ENCODE measurements at places on chromosomes 11 and 22.

- no peak for DNase-seq
Observed at GRCh38 chr11:44305470-44306051, 4.4 kb downstream of the ALX4 start.

- DNase-seq, result no peak
Observed at GRCh38 chr22:50165436-50166123, 5.0 kb upstream of the PANX2 start.

GRCh38 chr22:35053060-35053835 lies 12.7 kb upstream of the ISX start:
- DNase-seq, result no peak

- no peak for DNase-seq
Observed at GRCh38 chr22:40279017-40279416, 67.3 kb upstream of the ADSL start.

DNA sequence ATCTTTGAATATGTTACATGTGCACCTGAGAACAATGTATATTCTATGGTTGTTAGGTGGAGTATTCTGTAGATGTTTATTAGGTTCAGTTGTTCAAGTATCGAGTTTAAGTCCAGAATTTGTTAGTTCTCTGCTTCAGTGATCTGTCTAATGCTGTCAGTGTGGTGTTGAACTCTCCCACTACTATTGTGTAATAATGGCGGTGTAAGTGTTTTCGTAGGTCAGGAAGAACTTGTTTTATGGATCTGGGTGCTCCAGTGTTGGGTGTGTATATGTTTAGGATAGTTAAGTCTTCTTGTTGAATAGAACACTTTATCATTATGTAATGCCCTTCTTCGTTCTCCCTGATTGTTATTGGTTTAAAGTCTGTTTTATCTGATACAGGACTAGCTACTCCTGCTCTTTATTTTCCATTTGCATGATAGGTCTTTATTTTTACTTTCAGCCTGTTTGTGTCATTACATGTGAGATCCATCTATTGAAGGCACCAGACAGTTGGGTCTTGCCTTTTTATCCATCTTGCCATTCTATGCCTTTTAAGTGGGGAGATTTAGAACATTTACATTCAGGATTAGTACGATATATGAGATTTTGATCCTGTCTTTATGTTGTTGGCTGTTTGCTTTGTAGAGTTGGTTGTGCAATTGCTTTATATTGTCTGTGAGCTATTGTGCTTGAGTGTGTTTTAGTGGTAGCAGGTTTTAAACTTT lies 121.6 kb downstream of the DDX10 start:
- DNase-seq, result no peak

GRCh38 chr11:96303064-96303463 lies 39.9 kb downstream of the MAML2 start:
- no peak for DNase-seq

DNA sequence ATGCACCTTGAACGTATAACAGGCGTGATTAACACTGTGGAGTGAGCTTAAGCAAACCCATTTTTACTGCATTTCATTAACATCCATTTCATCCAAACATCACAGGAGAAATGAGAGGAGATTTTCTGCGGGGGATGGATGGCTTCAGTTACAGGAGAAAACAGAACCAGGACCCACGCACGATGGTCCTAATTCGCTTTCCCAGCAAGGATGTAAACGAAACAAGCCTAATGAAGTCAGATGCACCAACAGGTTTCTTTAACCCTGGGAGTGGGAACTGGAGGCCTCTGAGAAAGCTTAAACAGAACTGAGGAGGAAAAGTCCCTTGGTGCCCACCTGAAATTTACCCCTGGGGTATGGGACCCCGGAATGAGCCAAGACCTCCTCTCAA lies 2.7 kb downstream of the CADM1 start:
- no peak for DNase-seq
